Foreskin keratinocyte (primary cell): ENCODE measurements at places on chromosomes 16 and 17.

GRCh38 chr17:43823350-43824084 lies 9.4 kb downstream of the MPP3 start:
- no peak for DNase-seq

DNA sequence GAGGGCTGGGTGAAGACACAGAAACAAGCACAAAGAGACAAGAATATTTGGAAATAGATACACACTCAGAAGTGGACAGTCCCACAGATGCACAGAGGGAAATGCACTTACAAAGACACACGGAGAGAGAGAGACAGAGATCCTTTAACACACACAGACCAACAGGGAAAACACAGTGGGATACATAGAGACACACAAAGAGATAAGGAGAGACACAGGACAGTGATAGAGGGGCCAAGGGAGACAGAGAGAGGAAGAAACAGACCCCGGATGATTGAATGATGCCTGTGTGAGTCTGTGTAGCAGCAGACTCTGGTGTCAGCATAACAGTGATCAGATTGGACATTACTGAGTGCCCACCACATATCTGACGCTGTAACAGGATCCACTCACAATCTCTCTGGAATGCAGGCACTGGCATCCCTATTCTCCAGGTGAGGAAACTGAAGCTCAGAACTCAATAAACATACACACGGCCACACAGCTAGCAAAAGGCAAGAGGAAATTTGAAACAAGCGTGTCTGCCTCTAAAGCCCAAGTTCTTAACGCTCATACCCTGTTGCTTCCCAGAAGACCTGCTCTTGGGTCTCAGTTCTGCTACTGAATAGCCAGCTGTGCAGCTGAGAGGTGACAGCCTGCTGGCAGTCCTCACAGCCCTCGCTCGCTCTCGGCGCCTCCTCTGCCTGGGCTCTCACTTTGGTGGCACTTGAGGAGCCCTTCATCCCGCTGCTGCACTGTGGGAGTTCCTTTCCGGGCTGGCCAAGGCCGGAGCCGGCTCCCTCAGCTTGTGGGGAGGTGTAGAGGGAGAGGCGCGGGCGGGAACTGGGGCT lies 186.3 kb upstream of the NLRP1 start:
- no peak for DNase-seq

- DNase-seq: no peak
Measured at GRCh38 chr16:81513204-81514040, 68.8 kb downstream of the CMIP start.

- DNase-seq: no peak
Measured at GRCh38 chr16:48318630-48319029, 66.6 kb downstream of the SIAH1 start.

DNA sequence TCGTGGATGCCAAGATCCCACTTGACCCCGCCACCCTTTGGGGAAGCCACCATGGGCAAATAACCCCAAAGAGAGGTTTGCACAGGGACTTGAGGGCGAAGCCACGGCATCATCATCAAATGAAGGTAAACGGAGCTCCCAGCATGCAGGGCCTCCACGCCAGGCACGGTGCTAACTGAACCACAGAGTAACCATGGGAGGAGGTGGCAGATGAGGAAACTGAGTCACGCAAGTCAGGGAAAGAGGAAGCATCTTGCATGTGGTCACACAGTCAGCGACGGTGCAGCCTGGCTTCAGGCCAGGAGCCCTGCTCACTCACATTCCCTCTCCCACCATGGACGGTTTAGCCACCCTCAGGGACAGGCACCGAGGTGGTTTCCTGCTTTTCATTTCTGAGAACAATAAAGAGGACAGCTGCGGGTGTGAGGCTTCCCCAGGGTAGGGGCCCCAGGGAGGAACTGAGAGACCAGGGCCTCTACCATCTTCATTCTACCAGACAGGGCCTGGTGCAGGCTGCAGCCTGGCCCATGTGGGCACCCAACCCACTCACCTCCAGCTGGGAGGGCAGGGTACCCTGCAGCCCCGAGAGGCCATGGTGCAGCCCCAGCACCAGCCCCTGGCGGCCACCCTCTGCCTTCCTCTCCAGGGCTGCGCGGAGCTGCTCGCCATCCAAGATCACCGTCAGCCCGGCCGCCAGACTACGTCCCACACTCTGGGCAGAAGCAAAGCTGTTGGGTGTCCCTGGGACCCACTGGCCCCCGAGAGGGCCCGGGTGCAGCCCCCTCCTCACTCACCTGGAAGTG lies 78.3 kb downstream of the RMI2 start:
- DNase-seq: no peak

DNA sequence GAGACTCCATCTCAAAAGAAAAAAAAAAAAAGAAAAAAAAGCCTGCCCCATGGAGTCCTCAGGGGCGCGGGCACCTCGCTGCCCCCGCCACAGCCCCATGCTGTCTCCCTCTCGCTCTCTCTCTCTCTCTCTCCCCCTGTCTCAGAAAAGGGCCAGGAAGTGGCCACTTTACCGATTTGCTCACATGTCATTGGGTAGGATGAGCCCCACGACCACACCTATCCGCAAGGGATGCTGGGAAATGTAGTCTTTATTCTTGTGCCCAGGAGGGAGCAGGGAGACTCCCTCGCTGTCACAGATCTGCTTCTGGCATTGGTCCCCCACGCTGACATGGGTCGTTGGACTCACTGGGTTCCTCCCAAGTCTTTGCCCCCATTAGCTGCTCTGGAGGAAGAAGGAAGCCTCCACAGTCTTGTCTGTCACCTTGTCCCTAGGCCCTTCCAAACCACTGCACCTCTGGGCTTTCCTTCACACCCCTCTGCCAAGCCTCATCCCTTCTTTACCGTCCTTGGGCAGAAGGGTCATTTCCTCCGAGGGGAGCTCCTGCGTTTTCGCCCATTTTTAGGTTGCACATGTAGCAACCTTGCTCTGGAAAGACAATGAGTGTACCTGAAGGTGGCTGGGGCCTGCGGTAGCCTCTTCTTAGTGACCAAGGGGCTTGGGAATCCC lies 6.9 kb upstream of the GJD3 start:
- DNase-seq: no peak

- no peak for DNase-seq
Measured at GRCh38 chr16:72797621-72798020, 250.3 kb downstream of the ZFHX3 start.

- no peak for DNase-seq
Measured at GRCh38 chr16:4864728-4865127, 17.4 kb downstream of the UBN1 start.

DNA sequence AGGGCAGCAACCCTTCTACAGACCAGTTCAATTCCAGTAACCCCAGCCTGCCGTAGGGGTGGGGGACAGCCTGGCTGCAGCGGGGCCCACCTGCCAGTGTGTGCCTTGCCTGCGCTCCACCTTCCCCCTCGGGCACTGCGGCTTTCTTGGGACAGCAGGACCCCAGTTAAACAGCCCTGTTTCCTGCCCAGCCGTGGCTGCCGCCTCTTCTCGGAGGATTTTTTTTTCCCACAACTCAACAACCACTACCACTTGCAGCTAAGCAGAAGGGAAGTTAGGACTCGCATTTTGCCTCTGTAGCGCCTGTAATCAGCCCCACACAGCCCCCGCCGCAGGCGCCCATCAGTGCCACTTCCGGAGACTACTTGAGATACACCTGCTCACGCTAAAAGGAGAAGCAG lies 76.1 kb downstream of the RAI1 start:
- no peak for DNase-seq

DNA sequence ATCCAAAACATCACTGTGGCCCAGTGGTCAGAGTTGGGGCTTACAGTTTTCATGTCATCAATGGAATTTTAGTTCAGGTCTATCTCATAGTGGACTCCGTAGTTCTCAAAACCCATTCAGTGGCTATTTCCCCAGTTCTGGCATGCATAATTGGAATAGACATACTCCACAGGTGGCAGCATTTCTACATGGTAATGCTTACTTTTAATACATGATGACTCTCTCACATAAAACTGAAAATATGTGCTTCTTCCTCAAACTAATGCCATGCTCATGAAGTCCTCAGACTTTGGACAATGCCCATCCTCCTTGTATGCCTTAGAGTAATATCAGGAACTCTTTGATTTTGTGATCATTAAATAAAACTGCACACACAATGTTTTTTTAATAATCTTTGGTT lies 857.4 kb upstream of the GOT2 start:
- peak; percentile 12 for DNase-seq

DNA sequence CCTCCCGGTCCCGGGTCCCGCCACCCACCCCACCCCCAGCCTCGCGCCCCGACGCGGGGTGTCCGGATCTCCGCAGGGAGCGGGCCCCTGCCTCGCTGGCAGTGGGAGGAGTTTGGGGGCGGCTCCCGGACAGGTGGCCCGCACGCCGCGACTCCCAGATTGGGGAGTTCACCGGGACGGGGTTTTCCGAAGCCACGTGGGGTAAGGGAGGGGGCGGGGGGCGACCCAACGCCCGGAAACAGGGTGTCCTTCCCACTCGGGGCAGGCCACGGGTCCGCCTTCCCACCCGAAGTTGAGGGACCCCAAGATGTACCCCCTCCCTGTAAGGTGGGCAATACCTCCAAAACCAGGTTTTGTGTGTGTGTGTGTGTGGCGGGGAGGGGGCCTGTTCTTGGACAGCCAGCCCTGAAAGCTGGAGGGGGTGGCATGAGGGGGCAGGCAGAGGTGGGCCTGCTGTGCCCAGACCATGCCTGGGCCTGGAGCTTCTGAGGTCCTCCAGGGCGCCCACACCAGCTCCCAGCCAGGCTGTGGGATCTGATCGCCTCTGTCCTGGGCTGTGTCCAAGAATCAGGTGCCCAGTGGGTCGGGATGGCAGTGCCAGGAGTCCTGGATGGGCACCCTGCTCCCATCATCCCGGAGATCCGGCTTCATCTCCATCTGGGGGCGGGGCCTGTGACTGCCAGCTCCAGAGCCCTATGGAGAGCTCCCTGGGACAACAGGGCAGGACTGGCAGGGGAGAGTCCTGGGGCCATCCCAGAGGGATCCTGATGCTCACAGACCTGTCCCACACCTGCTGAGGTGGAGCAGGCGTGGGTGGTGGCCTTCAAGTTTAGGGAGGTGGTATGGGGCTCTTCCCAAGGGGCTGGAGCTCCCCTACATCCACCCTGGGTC lies 767 bp downstream of the SYNGR2 start:
- DNase-seq: peak; percentile 47

DNA sequence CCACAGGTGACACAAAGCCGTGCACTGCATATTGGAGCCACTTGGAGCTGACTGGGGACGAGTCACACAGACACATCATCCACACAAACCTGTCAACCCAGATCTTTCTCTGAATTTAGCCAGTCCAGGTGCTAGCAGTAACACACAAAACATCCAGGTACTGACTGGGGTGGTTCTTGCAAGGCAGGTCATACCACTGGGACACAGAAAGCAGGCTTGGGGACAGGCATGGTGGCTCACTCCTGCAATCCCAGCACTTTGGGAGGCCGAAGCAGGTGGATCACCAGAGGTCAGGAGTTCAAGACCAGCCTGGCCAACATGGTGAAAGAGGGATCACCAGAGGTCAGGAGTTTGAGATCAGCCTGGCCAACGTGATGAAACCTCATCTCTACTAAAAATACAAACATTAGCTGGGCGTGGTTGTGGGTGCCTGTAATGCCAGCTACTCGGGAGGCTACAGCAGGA lies 14.9 kb downstream of the ENPP7 start:
- DNase-seq: no peak

- DNase-seq: no peak
Measured at GRCh38 chr17:72134608-72135394, 14.0 kb downstream of the SOX9 start.

- no peak for DNase-seq
Measured at GRCh38 chr17:65864394-65864793, 302.9 kb upstream of the AXIN2 start.

- DNase-seq: no peak
Measured at GRCh38 chr17:2094891-2095535, 40.1 kb downstream of the HIC1 start.

GRCh38 chr17:57697891-57698711 lies 47.0 kb downstream of the CCDC182 start:
- no peak for DNase-seq

GRCh38 chr17:82023447-82024241 lies 539 bp downstream of the LRRC45 start:
- no peak for DNase-seq

DNA sequence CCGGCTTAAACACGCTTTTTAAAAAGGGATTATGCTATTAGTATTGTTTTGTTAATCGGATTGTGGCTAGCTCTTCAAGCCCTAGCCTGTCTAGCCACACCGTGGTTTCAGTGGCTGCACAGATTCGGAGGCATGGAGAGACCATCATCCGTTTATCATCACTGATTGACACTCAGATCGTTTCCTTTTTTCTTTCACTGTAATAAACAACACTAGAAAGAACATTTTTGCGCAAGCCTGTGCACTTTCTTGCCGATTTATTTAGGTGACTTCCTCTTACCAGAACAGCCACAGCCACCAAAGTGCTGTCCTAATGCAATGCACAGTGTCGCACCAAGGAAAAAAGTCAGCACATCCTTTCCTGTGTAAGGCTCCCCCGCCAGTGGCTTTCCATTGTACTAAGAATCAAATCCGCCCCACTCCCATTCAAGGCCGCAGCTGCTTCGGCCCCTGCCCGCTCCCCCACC lies 78.2 kb downstream of the CRISPLD2 start:
- DNase-seq: peak; percentile 39

DNA sequence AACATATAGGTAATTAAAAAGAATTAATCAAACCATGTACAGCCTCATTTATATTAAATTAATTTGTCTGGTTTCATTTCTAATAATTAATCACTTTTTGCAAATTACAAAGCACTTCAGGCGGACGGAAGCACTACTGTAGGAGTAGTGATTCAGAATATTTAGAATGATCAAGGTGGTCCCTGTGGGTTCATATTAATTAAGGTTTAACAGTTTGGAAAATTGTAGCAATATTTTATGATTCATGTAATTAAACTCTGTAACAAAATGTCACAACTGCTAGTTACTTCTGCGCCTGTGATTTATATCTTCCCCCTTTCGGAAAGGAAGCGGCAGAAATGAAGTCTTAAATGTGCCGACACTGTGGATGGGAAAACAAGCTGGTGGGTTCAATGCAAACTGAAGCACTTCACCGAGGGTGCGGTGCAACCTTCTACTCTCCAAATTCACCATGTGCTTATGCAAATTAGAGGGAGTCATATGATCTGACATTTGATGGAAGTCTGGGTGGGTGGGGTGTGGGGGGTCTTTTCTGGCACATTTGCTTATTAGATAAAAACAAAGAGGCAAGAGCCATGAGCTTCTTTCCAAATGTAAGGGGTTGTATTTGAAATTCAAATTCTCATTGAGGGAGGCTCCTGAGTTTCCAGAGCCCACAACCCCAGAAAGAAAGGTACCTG lies 679.4 kb downstream of the TOX3 start:
- DNase-seq: no peak

DNA sequence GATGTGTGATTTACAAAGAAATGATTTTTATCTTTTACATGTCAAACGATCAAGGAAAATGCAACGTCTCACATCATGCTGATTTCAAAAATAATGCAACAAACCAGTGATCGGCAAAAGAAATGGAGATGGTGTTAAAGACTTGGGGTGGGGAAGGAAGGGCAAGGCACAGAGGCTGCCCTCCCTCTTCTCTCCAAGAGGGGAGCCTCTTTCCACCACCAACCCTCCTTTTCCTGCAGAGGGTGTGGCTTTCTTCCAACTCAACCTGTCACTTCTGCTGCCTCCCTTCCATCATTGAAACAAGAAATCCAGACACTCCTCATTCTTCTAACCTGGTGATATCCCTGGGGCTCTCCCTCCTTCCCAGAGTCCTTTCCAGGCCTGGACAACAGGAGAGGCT lies 320.8 kb downstream of the SLC39A11 start:
- no peak for DNase-seq
